ENCODE measurements at places on chromosomes 7 and 10. TPM values are rescaled to one million over a fixed set of nuclear protein-coding genes. Genes with fewer than 3 reads are reported as not detected.
A peak's percentile ranks its signal among the peaks of the same experiment; 100 is the strongest.

- no peak for DNase-seq
Observed at GRCh38 chr7:47192978-47193377, 388.9 kb downstream of the TNS3 start.

DNA sequence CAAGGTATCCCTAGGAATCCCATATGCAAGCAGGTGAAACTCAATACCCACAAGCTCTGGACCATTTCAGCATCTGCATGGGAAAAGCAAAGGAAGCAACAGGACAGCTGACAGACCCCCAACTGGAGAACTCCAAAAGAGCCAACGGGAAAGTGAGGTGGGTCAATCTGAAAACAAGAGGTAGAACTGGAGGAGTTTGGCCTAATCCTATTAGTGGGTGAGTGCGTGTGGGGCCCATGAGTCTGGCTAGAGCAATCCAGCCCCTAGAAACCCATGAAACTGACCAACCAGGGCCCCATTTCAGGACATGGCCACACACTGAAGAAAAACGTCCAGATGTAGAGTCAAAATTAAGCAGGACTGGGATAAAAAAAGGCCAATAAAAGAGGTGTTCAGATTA is 26.6 kb upstream of the WNT8B start:
- DNase-seq = no peak

GRCh38 chr10:78604286-78604685 is 464.5 kb upstream of the ZMIZ1 start:
- DNase-seq = peak; percentile 8

- DNase-seq = no peak
Observed at GRCh38 chr10:126336801-126337200, 51.5 kb downstream of the ADAM12 start.

GRCh38 chr7:114916261-114916892 is 5.5 kb upstream of the MDFIC start:
- no peak for DNase-seq

DNA sequence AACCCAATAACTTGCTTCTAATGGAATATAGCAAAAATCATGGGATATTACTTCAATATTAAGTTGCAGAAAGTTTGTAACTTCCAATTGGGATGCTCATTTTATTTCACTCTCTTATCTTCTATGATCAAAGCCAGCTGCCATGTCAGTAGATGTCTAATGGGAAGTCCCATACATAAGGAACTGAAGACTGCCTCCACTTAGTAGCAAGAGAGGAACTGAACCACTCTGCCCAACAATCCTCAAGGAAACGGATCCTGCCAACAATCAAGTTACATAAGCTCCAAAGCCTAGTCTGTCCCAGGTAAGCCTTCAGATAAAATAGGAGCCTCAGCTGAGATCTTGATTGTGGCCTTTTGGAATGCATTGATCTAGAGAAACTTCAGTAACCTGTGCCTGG is 431.5 kb upstream of the PCDH15 start:
- DNase-seq = no peak

DNA sequence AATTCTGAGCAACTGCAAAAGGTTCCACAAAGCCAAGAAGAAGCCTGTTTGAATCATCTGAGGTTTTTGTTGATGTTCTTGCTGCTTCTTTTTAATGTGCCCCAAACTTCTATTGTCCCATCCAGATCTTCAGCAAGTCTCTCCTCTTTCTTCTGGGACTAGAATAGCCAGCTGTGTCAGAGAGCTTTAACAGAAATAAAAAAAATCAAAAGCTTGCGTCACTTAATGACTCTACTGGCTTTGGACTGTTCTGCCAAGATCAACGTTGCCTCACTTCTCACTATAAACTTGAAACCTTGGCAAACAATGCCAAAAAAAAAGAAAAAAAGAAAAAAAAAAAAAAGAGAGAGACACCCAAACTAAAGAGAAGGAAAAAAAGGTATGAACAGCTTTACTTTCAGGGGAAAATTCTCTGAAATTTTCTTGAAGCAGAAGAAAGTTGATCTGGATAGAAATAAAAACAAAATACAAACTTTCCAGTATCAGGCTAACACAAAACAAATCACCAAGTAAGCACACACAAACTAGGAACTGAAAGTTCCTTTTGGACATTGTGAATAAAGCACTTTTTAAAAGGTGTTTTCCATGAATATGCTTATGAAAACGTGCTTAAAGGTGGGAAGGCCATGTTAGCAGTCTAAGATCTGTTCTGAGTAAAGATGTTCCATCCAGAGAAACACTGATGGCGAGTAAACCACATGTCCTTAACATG is 14.8 kb downstream of the USP54 start:
- peak; percentile 80 for DNase-seq

DNA sequence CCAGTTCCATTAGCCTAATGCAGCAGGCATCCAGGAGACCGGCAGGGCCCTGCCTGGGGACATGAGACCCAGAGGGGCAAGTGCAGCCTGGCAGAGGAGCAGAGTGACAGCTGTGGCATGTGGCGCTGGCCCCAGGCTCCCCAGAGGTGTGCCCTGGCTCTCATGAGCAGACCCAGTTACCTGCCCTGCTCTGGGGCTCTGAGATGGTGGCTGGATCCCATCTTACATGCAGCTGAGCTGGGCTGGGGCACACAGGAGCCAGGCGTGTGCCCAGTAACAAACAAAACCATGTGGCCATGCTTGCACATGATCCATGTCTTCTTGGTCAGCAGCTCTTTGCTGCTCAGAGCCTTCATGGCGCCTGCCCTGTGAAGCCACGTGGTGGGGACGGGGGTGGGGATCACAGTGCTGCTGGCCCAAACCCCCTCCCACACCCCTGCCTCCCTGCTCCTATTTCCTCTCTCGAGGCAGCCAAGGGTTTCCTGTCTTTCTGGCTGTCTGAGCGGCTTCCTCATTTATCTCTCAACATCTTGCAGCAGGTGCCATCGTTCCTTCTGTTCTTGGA is 40.3 kb upstream of the GTF2I start:
- no peak for DNase-seq

- DNase-seq = no peak
Observed at GRCh38 chr7:45582868-45583277, 8.7 kb downstream of the ADCY1 start.

GRCh38 chr10:14487488-14487883 is 156.8 kb upstream of the FRMD4A start:
- no peak for DNase-seq

GRCh38 chr10:9061871-9062270 is 1007.4 kb downstream of the GATA3 start:
- DNase-seq = no peak

DNA sequence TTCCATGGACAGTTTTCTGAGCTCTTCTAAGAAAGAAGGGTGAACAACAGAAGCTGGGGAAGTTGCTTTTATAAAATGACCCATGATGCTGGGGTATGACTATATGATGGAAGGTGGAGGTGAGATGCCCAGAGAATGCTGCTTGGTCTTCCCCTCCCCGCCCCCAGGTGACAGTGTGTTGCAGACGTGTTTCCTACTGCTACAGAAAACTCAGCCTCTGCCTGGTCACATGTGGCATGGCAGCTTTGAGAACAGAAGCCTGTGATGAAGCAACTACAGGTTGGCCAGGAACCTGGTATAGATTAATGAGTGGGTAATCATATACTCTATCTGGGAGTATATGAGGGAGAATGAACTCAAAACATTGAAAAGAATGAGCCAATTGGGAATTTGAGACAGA is 67.1 kb downstream of the MTURN start:
- DNase-seq = no peak

DNA sequence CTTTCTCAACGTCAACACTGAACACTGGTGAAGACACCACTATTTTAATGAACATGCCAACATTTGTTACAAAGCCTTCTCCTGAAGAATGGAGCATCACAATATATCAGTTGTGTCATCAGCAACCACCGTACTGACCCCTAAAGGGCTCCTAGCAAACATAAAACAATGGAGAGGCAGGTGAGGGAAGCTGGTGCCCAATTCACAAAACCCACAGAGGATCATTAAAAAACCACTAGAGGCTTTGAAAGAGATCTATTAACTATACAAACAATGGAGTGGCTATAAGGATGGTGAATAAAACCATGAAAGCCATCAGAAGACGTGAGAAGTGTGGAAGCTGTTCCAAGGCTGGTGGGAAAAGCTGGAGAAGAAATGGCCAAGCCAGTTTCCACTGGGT is 150.8 kb downstream of the FAM107B start:
- DNase-seq = no peak

DNA sequence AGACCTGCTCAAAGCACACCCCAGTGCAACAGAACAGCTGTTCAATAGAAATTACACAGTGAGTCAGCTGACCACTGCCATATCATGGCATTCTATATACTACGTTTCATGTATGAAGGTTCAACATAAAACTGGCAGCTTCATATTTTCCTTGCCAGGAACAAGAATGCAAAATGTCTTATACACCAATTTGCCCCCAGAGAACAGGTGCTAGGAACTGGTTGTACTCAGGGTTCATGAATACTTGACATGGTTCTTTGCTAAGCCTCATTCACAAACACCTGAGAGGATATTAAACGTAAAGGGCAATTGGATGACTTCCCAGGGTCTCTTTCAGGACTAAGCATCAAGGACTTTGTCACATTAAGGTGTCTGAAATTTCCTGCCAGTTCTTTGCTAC is 6.9 kb downstream of the MYOF start:
- no peak for DNase-seq

DNA sequence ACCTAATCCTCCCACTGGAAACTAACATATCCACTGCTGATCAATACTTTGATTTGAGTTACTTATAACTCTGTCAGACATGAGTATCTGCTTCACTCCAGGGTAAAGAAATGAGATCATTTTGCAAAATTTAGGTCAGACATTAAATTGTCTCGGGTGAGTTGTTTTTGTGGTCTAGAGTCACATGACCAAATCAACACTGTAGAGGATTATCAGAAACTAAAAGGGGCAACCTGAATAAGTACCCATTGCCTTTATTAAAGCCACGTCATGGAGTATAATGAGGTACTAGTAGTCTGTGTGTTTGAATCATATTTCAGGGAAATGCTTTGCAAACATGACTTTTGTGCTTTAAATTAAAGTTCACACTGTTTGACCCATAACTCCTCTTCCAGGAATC is 107.7 kb upstream of the ADO start:
- no peak for DNase-seq

DNA sequence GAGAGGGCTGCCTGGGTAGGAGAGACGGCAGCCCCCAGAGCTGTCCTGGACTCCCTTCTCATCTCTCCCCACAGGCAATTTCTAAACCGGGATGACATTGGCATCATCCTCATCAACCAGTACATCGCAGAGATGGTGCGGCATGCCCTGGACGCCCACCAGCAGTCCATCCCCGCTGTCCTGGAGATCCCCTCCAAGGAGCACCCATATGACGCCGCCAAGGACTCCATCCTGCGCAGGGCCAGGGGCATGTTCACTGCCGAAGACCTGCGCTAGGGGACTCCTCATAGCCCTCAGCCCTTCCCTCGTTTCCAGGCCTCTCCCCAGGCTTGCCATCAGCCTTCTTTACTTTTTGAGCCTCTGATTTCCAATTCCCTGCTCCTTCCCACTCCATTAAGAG is 2.6 kb downstream of the ATP6V1F start:
- no peak for DNase-seq

DNA sequence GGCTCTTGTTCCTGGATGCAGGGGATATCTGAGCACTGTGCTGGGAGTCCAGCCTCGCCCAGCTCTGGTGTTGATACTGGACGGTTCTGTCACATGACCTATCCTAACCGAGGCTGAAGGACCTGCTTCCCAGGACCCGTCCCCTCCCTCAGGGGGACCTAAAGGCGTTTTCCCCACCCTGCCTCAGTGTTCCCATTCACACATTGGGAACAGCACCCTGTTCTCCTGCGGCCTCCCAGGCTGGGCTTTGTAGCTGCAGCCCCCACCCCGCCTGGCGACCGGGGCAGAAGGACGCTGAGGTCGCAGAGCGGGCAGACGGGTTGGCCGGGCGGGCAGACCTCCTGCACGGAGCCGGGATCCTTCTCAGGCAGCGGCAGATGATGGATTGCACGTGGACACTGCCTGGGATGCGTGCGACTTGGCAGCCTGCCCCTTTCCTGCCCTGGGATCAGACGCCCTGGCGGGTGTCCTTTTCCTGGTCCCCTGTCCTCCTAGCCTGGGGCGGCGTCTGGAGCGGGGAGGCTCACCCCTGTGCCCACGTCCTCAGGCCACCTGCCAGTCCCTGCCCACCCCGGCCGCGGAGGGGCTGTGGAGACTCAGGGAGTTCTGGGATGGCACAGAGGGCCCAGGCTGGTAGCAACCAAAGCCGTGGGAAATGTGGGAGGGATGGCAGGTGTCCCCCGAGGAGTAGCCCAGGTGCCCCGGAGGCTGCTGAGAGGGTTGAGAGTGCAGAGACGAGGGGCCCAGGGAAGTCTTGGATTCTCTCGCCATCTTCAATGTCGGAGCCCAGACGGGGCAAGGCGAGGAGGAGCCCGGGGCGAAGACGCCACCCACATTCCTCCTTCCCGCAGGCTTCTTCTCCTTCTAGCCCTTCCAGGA is 17.2 kb upstream of the PSMG3 start:
- no peak for DNase-seq

DNA sequence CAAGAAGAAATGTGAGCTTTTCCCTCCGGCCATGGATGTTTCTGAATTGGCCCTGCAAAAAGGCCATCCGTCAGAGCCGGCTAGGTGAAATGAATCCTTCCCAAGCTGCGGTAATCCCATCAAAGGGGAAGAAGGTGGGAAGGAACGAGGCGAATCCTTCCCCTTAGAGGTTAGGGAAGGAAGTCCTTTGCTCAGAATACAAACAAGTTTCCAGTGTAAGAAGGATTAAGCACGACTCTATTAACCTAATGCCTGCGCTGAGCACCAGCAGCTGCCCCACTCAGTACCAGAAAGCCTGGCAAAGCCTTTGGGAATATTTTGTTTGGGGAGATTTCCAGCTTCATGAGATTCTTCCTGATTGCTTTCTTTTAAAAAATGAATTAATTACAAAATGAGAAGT is 42.8 kb downstream of the CLRN3 start:
- DNase-seq = no peak

GRCh38 chr7:108659261-108659660 is 89.6 kb downstream of the DNAJB9 start:
- no peak for DNase-seq

GRCh38 chr7:12158334-12159060 is 52.6 kb upstream of the TMEM106B start:
- no peak for DNase-seq

GRCh38 chr10:126402721-126403695 is 14.7 kb upstream of the ADAM12 start:
- DNase-seq = no peak

MSS51 gene
- 7.3 TPM for total RNA-seq

UTF1 gene
- total RNA-seq = not detected

MGAM2 gene
- 0.07 TPM for total RNA-seq

ATG9B gene
- 1.5 TPM for total RNA-seq

ZNF32 gene
- 52.3 TPM for total RNA-seq

CTAGE8 gene
- not detected for total RNA-seq

GPR26 gene
- total RNA-seq = not detected
